ENCODE measurements at places on chromosomes 2 and 18.

DNA sequence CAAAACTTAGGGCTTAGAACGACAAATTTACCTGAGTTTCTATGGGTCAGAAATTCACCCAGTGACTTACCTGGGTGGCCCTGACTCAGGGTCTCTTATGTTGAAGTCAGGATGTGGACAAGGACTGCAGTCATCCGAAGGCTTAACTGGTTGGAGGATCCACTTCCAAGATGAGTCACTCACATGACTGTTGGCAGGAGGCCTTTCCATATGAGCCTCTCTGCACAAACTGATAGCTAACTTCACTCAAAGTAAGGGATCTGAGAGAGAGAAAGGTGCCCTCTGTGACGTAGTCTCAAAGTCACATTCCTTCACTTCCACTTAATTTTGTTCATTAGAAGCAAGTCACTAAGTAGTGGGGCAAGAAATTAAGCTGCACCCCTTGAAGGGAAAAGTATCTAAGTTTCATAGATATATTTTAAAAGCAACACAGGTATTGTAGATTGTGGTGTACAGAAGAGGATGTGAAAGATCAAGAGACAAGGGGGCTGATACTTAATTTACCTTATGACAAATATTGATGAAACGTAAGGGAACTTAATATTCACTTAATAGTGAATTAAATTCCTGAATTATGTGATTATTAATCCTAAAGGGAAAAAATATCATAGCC, 48.4 kb downstream of the TANK start:
- DNase-seq, result no peak

GRCh38 chr2:11891671-11892440, 145.4 kb downstream of the LPIN1 start:
- no peak for DNase-seq

GRCh38 chr2:67463810-67464209, 66.7 kb downstream of the ETAA1 start:
- DNase-seq, result no peak

- no peak for DNase-seq
Observed at GRCh38 chr2:214706986-214707385, 102.5 kb downstream of the BARD1 start.

- DNase-seq, result no peak
Observed at GRCh38 chr2:937530-937929, 13.1 kb upstream of the SNTG2 start.

DNA sequence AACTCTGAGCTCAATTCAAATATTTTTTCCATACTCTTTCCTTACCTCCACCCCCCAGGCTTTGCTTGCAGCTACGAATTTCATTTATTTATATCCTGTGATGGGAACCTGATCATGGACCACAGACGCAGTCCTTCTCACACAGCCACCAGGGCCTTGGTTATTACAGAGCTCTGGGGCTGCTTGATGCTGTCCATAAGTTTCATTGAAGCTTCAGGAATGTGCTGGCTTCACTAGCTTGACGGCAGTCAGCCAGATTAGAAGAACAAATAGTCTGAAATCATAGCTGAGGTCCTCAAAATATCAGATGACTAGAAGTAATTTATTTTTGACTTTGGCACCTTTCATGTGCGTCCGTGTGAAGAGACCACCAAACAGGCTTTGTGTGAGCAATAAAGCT, 104.9 kb downstream of the VWA3B start:
- DNase-seq, result no peak

DNA sequence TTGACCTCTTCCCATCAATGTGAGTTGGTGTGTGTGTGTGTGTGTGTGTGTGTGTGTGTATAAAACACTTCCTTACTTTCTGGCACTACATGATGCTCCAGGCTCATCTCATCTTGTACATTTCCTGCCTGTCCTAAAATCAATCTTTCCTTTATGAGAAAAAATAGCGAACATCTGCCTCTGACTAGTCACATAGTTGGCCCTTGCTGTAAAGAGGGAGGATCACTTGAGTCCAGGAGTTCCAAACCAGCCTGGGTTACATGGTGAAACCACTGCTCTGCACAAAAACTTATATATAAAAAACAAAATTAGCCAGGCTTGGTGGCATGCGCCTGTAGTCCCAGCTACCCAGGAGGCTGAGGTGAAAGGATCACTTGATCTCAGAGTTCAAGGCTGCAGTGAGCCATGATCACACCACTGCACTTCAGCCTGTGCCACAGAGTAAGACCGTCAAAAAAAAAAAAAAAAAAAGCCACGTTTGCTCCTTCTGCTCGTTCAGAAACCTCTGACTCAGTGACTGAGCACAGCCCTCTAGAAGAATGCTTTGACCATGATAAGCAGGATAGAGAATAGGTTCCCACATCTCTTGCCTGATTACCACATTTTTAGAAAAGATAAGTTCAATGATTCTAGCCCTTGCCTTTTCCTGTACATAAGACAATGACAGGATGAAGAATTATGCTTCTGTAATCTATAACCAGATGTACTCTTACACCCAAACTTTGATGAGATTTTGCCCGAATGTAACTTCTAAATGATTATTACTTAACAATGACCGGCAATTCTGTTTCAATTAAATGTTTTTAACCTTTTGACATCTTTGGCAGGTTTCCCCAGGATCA, 45.2 kb upstream of the ST3GAL5 start:
- DNase-seq, result no peak

DNA sequence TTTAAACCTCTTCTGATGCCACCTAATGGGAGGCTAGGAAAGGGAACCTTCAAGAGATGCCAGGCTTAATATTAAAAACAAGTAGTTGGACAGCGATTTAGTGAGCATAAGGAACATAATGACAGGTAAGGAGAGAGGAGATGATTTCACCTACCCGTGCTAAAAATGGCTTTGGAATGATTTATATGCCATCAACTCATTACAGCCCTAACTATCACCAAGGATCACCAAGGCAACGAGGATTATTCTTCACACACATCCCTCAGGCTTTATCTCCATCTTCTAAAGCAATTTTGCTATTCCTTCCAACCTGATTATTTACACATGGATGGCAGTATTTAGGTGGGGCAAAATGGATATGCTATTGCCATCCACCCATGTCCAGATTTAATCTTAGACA, 237.8 kb downstream of the DCC start:
- DNase-seq, result no peak

DNA sequence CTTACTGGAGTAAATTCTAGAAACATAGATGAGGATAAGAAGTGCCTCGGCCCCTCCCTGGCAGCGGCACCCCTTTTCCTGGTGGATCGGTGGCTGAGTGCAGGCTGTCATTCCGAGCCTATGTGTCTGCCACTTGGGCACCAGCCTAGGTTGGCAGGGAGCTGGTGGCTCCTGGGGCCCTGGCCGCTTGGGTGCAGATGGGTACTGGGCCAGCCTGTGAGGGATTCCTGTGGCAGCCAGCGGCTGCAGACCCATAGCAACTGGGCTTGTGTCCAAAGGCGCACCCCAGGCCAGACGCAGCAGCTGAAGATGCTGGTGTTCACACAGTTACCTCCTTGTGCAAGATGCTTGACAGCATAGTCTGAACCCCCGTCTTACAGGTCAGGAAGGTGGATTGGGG, 2.8 kb downstream of the SNORC start:
- DNase-seq, result no peak

DNA sequence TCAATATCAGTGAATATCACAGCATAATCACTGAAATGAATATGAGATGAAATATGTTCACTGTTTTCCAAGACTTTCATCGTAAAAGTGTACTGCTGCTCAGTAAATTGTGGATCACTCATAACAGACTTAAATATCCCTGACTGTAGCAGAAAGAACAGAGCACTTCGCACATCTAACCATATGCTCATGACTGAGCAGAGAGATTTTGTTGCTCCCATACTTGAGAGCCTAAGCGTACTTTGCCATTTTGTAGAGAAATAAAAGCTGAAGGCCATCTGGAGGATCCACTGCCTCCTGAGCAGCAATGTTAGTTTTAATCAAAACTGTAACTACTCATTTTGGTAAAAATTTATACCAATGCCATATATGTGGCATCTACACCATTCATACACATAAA, 243.5 kb downstream of the STK39 start:
- DNase-seq, result no peak

- DNase-seq, result no peak
Observed at GRCh38 chr2:109215866-109216265, 86.9 kb downstream of the SH3RF3 start.

GRCh38 chr2:147468963-147469362, 375.9 kb upstream of the ACVR2A start:
- DNase-seq, result no peak

DNA sequence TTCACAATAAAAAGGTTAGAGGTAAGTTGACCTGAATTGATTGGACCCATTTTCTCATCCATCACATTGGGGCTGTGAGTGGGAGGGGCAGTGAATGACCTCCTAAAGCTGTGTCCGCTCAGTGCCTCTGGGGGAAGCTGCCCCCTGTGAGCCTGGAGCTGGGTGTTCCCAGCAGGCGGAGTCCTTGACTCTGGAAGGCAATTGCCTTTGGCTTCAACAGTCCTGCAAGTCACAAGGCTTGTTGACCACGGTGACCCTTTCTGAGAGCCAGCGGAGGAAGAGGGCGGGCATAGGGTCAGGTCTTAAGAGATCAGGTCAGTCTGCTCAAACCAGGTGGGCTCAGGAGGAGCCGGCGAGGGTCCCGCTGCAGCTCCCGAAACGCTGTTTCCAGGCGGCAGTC, 1.1 kb upstream of the CIDEA start:
- no peak for DNase-seq

DNA sequence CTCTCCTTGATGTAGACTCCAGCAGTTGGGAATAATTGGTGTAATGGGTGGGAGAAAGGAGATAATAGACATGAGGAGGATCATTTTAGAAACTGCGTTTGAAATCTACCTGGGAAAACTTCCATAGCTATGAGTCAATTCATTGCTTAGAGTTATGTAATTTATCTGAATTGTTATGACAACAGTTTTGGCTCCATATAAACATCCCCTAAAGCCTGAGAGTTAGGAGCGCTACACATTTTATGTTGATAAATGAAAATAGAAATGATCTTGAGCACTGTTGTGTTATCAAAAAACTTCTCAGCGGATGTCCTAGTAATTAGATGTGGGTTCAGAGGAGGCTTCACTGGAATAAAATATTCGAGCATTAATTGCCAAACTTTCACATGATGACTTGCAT, 573.4 kb downstream of the TSN start:
- DNase-seq, result no peak

DNA sequence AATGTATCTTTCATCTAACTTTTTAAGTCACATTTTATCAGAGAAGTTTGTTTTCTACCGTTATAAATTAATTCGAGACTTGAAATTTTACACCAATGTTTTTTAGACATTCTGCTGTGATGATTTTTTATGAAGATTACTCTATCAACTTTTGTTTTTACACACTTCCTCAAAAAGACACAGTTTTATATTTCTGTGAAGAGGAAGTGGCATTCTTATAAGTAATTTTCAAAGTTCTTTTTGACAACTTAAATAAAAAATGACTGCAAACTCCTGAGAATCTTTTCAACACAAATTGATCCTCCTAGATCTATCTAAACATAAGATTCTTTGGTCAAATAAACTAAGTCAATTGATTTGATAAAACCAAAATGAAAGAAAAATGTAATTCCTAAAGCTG, 13.7 kb downstream of the ANKRD44 start:
- DNase-seq, result no peak

- DNase-seq, result no peak
Observed at GRCh38 chr2:19857100-19857499, 44.7 kb downstream of the TTC32 start.

- DNase-seq, result no peak
Observed at GRCh38 chr2:8510519-8510918, 171.3 kb upstream of the ID2 start.

DNA sequence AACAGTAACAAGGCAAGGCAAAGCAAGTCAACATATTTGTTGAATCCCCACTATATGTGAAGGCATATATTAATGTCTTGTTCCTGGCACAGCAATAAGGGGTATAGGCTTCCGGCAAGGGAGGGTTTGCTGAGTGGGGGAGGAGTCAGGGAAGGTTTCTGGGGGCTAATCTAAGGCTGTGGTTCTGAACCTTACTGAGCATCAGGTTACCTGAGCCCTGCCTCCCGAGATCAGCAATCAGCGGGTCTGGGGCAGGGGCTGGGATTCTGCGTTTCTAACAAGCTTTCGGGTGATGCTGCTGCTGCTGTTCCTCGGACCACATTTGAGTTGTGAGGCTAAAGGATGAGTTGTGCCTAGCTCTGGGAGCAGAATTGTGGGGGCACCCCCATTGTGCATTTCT, 401.7 kb upstream of the SPRED2 start:
- no peak for DNase-seq

DNA sequence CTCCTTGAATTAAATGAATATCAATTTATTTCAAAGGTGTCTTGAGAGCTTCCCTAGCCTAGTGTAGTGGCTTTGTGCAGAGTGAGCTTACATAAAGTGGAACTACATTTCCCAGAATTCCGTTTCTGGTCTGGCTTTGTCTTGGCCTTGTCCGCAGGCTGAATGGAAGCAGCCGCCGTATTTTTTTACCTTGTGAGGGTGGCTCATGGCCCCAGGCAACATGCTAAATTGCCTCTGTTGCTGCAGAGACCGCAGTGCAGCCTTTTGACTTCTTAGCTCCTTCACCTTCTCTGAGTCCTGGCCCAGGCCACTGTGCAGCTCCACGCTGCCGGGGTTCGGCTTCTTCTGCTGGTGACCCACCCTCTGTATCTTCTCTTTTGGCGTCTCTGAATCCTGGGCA, 114.8 kb upstream of the SLC38A11 start:
- no peak for DNase-seq

DNA sequence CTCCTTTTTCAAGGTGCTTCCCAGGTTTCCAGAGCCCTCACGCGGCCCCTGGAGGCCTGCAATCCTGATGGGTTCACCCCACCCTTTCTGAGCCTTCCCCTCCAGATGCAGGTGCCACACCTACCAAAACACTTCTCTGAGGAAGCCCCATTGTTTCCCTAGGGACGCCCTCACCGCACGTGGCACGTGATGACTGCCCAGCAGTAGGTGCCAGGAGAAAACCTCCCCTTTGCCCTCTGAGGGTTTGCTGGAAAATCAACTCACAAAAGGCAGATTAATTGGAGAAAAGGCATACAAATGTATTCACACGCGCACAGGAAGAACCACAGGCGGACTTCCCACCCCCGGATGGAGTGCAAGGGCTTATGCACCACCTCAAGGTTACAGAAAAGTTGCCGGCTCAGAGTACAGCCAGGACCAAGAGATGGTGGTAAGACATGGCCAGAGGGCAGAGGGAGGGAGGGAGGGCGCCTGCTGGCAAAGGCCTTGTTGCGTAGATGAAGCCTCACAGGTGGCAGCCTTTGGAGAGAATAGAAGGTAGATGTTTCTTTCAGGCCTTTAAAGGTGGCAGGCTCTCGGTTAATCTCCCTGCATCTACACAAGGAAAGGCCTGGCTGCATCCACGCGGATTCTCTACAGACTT, 269.4 kb upstream of the RAB6C start:
- no peak for DNase-seq

GRCh38 chr2:71545572-71546274, 92.4 kb downstream of the DYSF start:
- DNase-seq, result no peak

- no peak for DNase-seq
Observed at GRCh38 chr18:69622961-69623360, 222.3 kb downstream of the DOK6 start.

DNA sequence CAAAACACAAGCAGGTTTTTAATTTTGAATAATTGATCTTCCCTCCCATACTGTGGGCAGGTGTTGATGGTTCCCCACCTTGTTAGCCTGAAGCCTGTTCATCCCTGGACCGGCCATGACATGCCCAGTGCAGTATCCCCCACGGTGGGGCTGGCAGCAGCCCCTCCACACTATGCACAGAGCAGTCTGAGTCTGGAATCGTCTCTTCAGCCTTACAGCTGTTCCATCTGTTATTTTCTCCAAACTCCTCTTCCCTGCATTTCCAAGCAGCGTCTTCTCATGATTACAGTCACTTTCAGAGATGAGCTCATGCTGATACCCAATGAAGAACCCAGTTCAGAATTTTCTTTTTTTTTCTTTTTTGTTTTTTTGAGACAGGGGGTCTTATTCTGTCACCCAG, 68.2 kb downstream of the ADI1 start:
- DNase-seq, result no peak
